ENCODE measurements at places on chromosomes 6 and 20.

DNA sequence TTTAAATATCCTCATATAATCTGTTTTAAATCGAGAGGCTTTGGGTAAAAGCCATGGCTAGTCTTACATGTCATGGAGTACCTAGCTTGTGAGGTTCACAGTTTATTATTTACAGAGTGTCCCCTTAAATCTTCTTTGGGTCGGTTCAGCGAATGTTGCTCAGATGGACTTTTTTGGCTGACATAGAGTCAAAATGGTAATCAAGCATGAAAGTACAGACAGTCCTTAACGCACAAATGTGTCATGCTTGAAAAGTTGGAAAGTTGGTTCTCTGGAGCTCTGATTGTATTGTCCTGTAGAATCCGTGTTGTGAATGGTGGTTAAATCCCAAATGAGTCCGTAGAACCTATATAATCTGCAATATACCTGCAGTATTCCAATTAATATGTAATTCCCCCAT, 22.0 kb downstream of the PTPN1 start:
- DNase-seq = no peak

GRCh38 chr6:165167311-165167710, 142.1 kb downstream of the C6orf118 start:
- DNase-seq = no peak

DNA sequence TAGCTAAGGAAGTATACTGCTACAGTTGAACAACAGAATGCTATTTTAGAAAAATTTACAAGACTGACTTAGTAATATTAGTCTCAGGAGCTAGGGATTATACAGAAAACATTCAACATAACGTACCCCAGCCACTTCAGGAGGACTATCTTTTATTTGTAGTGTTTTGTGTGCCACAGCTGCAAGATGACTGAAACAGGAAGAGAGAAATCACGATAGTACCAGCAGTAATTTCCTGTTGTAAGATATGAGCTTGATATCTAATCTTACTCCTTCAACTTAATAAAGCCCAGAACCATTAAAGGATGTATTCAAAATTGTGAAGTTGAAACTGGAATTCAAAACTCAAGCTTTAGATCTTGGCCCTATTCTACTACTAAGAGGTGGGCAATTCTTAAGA, 42.1 kb downstream of the SLC35A1 start:
- DNase-seq = no peak

DNA sequence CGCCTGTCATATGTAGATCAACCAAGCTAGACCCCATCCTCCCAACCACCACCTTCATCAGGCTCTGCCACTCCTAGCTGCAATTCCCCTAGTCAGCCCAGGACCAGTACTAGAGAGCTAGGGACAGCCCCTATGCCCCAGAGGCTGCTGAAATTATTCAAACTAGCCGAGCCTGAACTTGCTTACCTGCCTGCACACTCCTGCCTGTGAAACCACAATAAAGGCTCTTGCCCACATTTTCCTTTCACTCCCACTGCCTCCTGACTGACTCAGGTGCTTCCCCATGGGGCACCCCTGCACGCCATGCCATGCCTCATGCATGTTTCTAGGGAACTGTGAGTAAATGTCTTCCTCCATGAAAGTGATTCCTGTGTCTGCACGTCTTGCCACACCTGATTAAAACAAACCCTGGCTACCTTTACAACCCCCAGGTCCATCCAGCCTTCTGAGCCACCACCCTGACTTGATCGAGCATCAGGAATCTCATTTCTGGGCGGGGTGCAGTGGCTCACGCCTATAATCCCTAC, 66.5 kb upstream of the IER3 start:
- DNase-seq = no peak

DNA sequence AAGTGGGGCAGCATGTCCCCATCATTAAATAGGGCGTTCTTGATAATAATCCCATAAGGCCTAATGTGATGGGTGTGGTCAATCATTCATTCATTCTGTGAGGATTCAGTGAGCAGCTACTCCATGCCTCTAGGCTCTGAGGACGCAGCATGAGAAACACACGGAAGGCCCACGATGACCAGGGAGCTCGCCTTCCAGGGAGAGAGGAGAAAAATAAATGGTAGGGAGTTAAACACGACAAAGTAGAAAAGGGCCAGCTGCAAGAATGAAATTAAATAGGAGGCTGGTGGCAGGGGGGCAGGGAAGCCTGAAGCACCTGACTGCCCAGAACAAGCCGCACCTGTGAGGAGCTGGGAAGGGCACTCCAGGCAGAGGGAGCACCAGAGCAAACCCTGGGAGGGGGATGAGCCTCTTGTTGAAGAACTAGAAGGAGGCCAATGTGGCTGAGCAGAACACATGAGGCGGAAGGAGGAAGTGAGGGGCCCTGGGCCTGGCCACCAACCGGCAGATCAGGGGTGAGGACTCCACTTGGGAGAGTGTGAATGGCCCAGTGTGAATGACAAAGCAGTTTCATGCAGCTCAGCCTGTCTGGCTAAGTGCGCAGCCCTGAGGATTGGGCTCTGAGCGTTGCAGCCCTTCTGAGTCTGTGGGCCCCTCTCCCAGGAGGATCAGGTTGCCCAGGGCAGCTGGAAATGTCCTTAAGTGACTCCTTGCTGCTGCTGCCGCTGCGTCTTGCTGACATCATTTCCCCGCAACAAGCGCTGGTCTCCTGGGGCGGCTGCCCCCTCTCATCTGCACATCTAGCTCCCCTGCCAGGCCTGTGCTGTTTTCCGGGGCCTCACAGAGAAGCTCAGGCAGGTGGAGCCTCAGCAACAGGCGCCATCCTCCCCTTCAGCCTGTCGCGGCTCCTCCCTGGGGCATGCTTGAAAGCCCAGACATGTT, 99.9 kb downstream of the CDH26 start:
- DNase-seq = no peak

DNA sequence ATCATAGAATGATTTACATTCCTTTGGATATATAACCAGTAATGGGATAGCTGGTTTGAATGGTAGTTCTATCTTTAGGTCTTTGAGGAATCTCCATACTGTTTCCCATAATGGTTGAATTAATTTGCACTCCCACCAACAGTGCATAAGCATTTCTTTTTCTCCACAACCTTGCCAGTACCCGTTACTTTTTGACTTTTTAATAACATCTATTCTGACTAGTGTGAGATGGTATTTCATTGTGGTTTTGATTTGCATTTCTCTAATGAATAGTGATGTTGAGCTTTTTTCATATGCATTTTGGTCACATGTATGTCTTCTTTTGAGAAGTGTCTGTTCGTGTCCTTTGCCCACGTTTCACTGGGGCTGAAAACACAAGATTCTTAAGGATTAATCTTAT, 107.3 kb downstream of the TINAG start:
- no peak for DNase-seq

DNA sequence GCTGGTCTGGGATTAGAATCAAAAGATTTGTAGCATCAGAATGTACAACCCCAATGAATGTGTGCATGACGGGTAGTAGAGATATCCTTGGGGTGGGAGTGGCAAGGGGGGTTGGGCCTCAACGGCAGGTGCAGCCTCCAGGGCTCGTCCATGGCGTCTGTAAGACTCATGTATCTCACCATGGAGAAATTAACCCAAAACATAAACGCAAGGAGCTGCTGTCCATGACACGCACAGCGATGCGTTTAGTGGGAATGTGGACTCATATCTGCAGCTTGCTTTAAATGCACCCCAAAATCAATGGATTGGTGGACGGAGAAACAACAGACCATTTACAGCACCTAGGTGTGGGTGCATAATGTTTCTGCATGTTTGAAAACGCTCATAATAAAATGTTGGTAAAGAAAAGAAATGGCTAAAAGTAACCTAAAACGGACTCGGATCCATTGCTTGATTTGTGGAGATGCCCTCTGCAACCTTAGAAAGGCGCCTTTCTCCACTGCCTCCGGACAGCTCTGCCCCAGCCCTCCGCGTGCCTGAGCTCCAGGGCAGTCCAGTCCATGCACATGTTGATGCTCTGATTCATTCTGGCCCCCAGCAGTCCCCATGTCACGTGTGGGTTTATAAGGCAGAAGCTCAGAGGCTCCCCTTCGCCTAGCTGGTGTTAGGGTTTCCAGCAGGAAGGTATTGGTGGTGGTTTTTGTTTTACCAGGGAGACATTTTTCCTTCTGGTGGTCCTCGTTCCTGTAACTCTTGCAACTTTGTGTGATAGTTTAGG, 24.5 kb downstream of the PYGB start:
- no peak for DNase-seq

Measured in stimulated activated CD8-positive, alpha-beta memory T cell treated with anti-CD3 and anti-CD28 coated beads, Interleukin-4, amount 100 ng/mL, for 1 hour (primary cell).